ENCODE measurements at places on chromosomes 4 and X.

DNA sequence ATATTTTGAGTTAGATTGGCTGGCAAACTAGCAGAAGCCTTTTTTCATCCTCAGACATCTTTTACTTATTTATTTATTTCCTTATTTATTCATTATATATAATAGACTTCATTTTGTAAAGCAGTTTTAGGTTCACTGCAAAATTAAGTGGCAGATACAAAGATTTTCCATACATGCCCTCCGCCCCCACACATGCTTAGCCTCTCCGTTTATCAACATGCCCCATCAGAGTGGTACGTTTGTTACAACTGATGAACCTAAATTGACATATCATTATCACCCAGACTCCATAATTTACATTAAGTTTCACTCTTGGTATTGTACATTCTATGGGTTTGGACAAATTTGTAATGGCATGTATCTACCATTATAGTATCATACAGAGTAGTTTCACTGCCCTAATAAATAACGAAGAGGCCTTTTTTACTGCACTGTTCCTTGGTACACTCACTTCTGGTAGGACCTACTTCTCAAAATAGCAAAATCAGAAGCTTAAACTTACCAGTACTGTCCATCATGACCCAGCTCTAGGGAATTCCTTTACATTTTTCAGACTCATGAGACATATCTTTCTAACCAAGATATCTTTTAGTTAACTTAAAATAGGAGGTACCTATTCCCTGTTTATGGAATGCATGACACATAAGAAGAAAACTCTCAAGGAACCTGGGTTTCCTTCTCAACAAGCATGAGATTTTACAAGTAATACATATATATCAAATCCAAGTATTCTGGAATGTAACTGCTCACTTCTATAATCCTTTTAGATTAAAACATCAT is 4.8 kb upstream of the TMPRSS11B start:
- DNase-seq = no peak

GRCh38 chr4:54588404-54588803 is 69.4 kb upstream of the KIT start:
- DNase-seq = no peak

DNA sequence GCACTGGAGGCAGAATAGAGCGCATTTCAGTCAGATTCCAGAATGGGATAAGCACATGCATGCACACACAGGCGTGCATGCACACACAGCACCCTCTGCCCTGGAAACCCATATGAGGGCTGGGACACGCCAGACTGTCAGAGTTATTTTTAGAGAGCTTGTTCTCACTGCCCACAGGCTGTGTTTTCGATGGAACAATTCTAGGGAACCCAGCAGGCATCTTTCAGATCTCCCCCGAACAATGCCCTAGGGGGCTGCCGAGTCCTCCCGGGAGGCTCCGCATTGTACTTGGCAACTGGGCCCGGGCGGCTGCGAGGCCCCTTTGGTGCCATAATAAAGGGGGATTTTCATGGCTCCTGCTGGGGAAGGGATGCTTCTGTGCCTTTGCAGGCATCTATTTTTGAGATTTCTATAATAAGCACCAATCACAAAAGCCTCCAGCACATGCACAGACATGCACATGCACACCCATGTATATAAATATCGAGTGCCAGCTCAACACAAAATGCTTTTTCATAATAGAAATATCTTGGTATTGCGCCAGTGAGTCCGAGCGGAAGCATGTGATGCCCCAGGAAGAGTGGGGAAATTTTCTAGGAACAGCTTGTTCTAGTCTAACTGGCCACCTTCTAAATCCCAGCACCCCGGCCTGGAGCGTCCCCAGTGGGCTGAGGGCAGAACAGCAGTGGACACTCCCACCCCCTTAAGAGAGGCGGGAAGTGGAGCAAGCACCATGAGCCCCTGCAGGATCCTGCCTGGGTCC is 88.5 kb downstream of the PHKA2 start:
- no peak for DNase-seq

DNA sequence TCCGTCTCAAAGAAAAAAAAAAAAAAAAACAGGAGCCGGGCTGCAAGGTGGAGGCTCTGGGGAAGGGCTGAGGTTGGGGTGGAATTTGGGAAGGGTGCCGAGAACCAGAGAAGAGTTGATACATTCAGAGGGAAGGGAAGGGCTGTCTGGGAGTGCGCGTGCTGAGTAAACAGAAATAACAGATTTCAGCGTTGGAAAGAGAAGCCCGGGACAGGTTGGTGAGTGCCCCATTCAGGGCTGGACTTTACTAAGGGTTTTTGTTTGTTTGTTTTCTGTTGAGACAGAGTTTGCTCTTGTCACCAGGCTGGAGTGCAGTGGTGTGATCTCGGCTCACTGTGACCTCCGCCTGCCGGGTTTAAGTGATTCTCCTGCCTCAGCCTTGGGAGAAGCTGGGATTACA is 1.7 kb upstream of the IL3RA start:
- no peak for DNase-seq

DNA sequence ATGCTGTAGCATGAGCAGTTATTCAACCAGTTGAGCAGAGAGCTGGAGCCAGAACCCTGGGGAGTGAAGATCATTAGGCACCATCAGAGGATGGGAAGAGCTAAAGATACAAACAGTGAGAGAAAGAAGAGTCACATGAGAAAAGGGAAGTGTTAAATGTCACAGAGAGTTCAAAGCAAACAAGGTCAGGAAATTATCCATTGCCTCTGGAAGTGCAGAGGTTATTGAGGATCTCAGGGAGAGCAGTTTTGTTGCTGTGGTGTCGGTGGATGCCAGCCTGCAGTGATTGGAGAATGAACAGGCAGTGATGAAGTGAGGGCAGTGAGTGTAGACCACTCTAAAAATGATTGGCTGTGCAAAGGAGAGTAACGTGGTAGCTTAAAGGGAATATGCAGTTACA is 17.7 kb downstream of the SPARCL1 start:
- no peak for DNase-seq

- no peak for DNase-seq
Measured at GRCh38 chr4:11602606-11603340, 174.1 kb upstream of the HS3ST1 start.

GRCh38 chrX:10041383-10041782 is 74.2 kb downstream of the CLDN34 start:
- DNase-seq = no peak

DNA sequence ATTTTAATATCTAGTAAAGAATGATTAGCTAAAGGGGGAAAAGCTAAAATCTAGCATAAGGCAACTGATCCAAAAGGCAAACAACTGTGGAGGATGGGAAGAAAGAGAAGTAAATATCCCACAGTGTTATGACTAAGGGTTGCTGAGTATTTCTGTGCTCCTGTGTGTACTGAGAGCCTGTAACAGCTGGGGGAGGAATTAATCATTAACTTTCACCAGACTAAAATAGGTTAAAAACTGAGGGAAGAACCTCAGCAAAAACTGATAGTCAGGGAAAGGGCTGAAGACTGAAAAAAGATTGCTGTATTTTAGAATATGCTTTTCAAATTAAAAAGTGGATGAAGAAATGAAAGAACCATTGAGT is 365.9 kb downstream of the CXXC4 start:
- DNase-seq = no peak

- DNase-seq = no peak
Measured at GRCh38 chrX:103376979-103377324, 614 bp downstream of the BEX3 start.

- DNase-seq = no peak
Measured at GRCh38 chr4:6265546-6265945, 4.1 kb upstream of the WFS1 start.

DNA sequence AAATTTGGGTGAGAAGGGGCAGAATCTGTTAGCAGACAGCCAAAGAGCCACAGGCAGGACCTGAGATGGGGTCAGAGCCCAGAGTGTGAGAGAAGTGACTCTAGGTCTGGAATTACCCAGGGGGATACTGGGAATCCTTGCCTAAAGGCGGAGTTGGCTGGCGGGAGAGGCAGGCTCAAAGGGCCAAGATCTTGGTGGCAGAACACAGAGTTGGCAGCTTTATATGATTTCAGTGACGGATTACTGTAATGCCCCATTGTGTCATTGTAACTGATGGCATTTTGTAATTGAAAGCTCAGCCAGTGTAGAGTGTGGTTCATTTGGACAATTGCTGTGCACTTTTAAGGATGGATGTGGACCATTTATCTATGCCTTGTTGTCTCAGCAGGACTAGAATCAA is 77.3 kb downstream of the SMIM20 start:
- DNase-seq = no peak

GRCh38 chrX:53013291-53013690 is 35.3 kb upstream of the GPR173 start:
- DNase-seq = no peak

DNA sequence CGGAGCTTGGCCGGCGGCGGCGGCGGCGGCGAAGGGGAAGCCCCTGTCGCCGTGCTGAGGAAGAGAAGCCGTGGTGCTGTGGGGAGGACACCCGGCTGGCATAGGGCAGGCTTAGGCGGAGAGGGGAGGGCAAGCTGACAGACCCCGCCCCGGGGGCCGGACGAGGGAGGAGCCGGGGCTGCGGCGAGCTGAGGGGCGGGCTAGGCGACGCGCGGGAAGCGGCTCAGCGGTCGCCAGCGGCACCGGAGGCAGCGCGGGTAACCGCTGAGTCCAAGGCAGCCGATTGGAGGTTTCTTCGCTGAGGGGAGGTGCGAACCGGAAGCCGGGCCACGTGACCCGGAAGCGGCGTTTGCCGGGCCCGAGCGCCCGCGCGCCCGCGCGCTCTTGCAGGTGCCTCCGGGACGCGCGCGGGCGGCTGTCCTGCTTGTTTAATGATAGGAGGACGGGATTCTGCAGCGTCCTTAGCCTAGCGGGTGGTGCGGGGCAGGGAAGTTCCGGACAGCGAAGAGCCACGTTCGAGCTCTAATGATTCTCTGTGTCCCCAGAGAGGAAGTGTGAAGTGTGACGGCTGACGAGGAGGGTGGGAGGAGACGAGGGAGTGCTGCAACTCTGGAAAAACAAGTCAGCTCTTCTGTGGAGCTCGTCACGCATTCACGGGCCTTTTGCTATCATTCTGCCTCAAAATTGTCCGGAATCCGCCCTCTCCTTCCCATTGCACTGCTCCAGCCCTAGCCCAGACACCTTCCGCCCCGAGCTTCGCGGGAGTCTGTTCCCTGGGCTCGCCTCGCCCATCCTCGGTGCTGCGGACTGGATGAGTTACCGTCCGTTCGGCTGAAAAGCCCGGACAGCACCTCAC is at the start of gene AP1S2:
AP1S2 (minus strand) TSS at position 102 of the 856 bp plus-strand sequence. CDS start 2,289 bp downstream, outside the sequence.
- peak; percentile 91 for DNase-seq

DNA sequence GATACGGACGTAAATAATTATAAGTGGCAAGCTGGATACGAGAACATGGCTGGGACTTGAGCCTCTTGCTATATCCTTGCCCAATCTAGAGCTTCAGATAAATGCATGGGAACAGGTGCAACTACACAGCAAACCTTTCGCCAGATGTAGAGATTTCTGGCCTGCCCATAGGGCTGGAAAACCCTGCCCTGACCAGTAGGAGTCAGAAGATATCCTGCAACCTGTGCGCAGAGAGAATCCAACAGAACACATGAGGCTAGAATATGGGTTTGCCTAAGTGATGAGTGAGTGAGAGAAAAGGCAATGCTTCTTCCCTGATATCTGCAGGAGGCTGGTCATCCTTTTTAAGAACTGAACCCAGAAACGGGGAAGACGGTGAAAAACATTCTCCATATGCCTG is 805.3 kb upstream of the TENM3 start:
- DNase-seq = no peak

- no peak for DNase-seq
Measured at GRCh38 chrX:135513130-135513515, 7.3 kb upstream of the INTS6L start.

Data from MM.1S (cell line).